Ureter (tissue), 1 donor: ENCODE measurements at places on chromosomes 4 and X.

- DNase-seq = no peak
These were observed at the start of gene MAGEC1 for GRCh38 chrX:141903400-141904155. Gene MAGEC1, plus strand, starts transcription at chrX:141903894. Its CDS starts 1,179 bp downstream, at chrX:141905073.

- DNase-seq = no peak
These were observed 1.6 kb downstream of the SLC10A6 start for GRCh38 chr4:86847571-86847970.

GRCh38 chr4:41399231-41399630 is 138.7 kb upstream of the LIMCH1 start:
- DNase-seq = no peak

- DNase-seq = peak; percentile 80
These were observed 52.8 kb downstream of the RBM47 start for GRCh38 chr4:40576651-40577480.

DNA sequence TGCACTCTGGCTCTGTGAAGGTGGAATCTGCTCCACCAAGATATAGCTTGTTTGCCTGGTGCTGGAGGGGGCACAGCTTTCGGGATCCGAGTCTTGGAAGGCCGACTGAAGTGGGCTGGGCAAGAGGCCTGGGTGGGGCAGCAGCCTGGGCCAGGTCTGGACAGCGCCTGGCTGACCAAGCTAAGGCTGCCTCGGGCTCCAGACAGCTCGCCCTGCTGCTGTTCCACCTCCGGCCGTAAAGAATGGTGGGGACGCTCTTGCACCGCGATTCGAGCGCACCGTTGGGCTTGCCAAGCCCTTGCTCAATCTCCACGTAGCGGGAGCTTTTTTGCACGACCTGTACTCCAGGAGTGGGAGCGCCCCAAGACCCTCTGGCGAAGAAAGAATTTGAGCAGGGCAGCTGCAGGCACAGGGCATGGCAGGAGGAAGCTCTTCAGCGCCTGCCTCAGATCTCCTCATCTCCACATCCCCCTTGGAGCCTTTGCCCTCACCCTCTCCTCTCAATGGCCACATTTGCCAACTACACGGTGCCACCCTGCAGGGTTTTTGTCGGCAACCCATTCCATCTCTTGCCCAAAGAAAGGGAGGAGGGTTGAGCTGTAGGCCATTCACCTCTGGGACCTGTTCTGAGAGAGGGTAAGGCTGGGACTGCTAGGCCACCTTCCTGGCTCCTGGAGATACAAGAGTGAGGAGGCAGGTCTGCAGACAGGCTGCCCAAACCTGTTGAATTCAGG is 18.9 kb downstream of the CNGA2 start:
- DNase-seq = peak; percentile 61

GRCh38 chr4:48491514-48492176 is 1.6 kb downstream of the ZAR1 start:
- DNase-seq = no peak

DNA sequence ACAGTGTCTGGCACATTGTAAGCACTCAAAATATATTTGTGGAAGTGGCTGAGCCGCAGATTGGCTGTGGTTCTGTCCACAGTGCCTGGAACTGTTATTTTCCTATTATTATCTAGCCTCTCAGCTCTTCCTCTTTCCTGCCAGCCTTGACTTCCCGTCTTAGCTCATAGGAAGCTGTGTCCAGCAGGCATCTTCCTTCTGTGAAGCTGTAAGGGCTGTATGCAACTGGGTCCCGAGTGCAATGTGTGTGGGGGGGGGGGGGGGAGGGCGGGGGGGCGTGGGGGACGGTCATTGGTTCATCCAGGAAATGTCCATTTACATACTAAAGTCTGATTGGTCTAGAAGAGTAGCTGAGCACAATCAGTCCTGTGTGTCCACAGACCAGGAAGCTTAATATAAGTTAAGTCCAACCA is 210.7 kb downstream of the PDGFRA start:
- no peak for DNase-seq

DNA sequence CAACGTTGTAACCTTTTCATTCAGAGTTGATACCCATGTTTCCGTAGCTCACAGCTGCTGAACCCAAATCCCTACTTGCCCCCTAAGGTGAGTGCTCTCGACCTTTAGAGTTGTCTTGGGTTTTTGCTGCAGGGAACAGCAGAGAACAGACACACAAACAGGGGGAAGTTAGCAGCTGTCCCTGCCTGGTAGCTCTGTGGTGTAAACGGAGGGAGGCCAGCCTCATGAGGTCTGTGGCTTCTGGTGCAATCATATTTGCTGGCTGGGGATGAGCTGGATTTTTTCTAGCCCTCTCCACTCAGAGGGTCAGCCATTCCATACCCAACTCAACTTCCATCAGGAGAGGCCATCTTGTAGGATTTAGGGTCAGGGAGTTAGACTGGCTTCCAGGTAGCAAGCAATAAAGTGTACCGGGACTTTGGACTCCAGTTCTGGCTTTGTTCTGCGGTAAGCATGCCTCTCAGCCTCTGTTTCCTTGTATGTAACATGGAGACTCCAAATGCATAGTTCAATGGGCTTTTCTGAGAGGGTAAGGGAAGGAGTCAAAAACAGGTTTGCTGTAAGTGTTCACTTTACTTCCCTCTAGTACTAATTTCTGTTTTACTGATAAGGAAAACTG is 218.9 kb downstream of the MID1IP1 start:
- DNase-seq = no peak

GRCh38 chr4:122334828-122335227 is 44.0 kb upstream of the ADAD1 start:
- DNase-seq = no peak

DNA sequence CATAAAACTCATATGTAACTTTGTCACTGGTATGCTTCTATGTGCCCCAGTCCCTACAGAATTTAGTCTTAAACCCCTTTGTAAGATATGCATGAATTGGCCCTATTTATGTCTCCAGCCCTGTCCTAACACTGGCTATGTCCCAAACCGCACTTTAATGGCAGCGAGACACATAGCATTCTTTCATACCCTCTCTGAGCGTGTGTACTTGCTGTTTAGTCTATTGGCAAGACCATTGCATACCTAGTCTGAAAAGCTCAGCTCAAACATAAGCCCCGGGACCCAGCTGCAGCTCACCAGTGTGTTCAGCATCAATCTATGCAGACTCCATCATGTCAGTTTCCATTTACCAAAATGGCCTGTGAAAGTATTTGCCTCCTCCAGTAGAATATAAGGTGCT is 1018.4 kb upstream of the TENM3 start:
- no peak for DNase-seq

GRCh38 chrX:152641996-152642395 is 4.3 kb downstream of the GABRQ start:
- no peak for DNase-seq

DNA sequence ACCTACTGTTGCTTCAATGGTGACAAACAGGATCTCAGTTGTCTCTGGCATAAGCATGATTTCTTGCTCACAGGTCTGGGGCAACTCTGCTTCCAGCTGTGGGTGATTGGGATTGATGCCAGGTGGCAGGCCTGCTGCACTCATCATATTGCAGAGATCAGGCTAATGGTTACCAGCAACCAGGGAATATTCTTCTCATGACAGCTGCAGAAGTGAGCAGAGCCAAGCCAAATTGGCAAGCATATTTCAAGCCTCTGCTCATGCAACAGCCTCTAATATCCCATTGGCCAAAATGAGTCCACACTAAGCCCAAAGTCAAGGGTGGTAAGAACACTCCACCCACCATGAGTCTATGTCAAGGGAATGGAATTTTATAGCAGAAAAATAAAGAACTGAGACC is 26.7 kb upstream of the TBC1D19 start:
- DNase-seq = no peak

GRCh38 chr4:147078362-147078761 is 132.7 kb upstream of the TTC29 start:
- DNase-seq = no peak

DNA sequence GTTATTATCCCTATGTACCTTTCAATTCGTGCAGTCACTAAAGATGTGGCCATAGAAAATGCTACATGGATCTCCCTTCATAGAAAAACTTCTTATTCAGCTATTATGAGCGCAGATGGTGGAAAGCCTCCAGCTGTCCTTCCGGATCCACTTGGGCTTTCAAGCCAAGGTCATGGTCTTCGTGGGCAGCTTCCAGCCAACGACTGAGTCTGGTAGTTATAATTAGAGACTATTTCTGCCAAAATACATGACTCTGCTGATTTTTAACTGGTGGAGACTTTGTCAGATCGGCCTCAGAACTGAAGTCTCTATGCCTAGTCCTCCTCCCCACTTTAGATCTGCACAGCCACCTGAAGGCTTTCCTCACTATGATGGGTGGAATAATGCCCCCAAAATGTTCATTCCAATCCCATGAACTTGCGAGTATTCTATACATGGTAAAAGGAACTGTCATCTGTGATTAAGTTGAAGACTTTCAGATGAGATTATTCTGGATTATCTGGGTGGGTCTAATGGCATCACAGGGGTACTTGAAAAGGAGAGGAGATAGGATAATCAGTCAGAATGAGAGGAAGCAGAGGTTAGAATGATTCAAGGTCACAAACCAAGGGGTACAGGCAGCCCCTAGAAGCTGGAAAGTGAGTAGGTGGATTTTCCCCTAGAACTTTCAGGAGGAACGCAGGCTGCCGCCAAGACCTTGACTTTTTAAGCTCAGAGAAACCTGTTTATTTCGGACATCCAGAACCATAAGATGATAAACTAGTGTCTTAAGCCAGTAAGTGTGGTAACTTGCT is 171.1 kb upstream of the CXCL13 start:
- DNase-seq = no peak

GRCh38 chr4:73751166-73751565 is 10.8 kb downstream of the CXCL8 start:
- DNase-seq = no peak

- DNase-seq = no peak
These were observed 33.4 kb downstream of the GATB start for GRCh38 chr4:151727365-151727764.

DNA sequence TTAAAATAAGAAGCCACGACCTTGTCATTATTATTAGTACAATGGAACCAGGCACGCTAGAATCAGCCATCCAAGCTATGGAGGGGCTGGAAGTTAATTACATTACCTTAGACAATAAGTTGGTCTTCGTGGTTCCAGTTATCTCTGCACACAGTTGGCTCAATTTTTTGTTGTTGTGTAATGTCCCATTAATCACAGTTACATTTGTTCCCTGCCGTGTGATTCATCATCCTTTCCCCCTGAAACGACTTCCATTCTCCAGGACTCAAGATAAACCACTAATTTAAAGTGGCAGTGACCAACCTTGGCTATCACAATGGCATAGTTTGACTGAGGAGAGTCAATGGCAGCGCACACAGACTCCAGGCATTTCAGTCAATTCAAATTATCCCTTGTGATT is 905.0 kb downstream of the RAB28 start:
- DNase-seq = no peak

- DNase-seq = no peak
These were observed 21.7 kb upstream of the MTM1 start for GRCh38 chrX:150546711-150547153.

DNA sequence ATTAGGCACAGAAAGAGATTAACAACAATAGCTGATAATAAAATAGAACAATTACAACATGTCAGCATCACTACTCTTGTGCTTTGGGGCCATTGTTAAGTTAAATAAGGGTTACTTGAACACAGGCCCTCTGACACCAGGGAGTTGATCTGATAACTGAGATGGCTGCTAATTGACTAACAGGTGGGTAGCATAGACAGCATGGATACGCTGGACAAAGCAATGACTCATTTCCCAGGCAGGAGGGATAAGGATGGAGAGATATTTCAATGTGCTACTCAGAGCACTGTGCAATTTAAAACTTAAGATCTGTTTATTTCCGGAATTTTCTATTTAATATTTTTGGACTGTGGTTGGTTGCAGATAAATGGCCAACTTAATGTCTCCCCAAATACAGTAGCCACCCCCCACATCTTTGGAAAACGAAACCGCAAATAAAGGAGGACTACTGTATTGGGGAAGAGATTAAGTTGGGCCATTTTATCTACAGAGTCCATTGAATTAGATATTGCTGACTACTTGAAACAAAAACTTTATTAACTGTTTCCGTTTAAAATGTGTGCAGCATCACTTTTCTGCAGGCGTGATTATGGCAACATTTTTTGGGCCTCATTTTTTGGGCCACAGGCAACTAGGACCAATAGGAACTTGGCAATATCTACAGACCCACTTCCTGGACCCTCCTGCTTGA is 200.6 kb upstream of the KLF3 start:
- no peak for DNase-seq

GRCh38 chr4:7223541-7223940 is 31.2 kb downstream of the SORCS2 start:
- DNase-seq = no peak

DNA sequence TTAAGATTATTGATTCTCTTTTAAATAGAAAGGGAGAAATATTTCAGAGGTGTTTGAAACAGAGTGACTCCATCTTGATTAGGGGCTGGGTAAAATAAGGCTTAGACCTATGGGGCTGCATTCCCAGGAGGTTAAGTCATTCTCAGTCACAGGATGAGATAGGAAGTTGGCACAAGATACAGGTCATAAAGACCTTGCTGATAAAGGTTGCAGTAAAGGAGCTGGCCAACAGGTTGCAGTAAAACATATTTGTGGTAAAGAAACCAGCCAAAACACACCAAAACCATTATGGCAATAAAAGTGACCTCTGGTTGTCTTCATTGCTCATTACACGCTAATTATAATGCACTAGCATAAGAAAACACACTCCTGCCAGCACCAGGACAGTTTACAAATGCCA is 165.0 kb downstream of the SPIN4 start:
- no peak for DNase-seq

GRCh38 chr4:110480031-110480549 is 4.1 kb downstream of the ENPEP start:
- DNase-seq = no peak

DNA sequence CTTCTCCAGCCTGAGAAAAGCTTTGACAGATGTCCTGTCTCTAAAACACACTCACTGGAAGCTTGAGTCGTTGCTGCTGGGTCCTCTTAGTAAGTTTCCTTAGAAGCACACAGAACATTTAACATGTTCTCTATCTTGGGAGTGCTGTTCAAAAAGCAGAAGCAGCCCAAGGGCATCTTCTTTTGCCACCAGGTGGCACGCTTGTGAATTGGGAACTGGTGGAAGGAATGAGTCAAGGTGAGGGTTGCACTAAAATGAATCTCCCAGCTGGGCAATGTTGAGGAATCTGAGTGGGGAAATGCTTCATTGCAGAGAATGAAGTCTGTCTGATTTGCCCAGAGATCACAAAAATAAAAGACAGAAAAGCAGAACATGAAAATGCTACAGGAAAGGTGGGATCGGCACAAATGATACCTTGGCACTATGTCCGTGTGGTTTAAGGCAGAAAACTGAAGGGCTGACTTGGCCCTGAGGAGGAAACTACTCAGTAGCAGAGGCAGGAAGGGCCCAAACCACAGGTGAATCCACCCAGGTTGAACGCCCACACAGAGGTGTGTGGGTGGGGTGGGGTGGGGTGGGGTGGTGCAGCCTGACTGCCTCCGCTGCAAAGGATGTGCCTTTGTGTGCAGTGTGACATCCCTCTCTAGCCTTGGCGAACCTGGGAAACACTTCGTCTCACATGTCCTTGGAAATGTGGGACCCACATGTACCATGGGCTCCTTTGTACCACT is 26.0 kb downstream of the KIT start:
- DNase-seq = no peak
